Right renal pelvis (tissue), 4 donors: ENCODE measurements at places on chromosomes 6 and 20. TPM values are rescaled to one million over a fixed set of nuclear protein-coding genes. Genes with fewer than 3 reads are reported as not detected.

CLDN20 gene
- 0.42 TPM for polyA plus RNA-seq

IP6K3 gene
- polyA plus RNA-seq, result 0.82 TPM

NKAIN4 gene
- polyA plus RNA-seq, result 29.0 TPM

COL9A3 gene
- polyA plus RNA-seq, result 17.6 TPM

BEND6 gene
- polyA plus RNA-seq, result 7.3 TPM

PLEKHG1 gene
- 39.4 TPM for polyA plus RNA-seq

C4A gene
- 15.9 TPM for polyA plus RNA-seq

NKAPL gene
- 2.4 TPM for polyA plus RNA-seq

MTFR2 gene
- 2.2 TPM for polyA plus RNA-seq

DPPA5 gene
- polyA plus RNA-seq, result not detected

ARMC12 gene
- polyA plus RNA-seq, result 1.1 TPM

SSTR4 gene
- polyA plus RNA-seq, result not detected

CD83 gene
- 10.3 TPM for polyA plus RNA-seq

LHFPL5 gene
- polyA plus RNA-seq, result 0.20 TPM

ZNF76 gene
- polyA plus RNA-seq, result 44.5 TPM

GRM1 gene
- 0.15 TPM for polyA plus RNA-seq

NCOA7 gene
- 71.7 TPM for polyA plus RNA-seq

NKAIN2 gene
- polyA plus RNA-seq, result 16.1 TPM

FAM229B gene
- 47.6 TPM for polyA plus RNA-seq

SLC35B2 gene
- 54.8 TPM for polyA plus RNA-seq

NR2E1 gene
- polyA plus RNA-seq, result not detected

TREM1 gene
- not detected for polyA plus RNA-seq

PHACTR1 gene
- 12.9 TPM for polyA plus RNA-seq

TGM6 gene
- polyA plus RNA-seq, result not detected

SLC22A23 gene
- 10.4 TPM for polyA plus RNA-seq

DNAH8 gene
- polyA plus RNA-seq, result 0.17 TPM

OR2H2 gene
- not detected for polyA plus RNA-seq

TRAM2 gene
- 52.9 TPM for polyA plus RNA-seq

MKKS gene
- 38.8 TPM for polyA plus RNA-seq

SDC4 gene
- 181 TPM for polyA plus RNA-seq

HLA-B gene
- 214 TPM for polyA plus RNA-seq

TMEM170B gene
- 9.2 TPM for polyA plus RNA-seq

CFAP206 gene
- 3.6 TPM for polyA plus RNA-seq

SLC35F1 gene
- polyA plus RNA-seq, result 3.9 TPM

LPA gene
- polyA plus RNA-seq, result 0.14 TPM

POM121L2 gene
- not detected for polyA plus RNA-seq

PRDM1 gene
- 3.5 TPM for polyA plus RNA-seq

SPATS1 gene
- polyA plus RNA-seq, result not detected

COL20A1 gene
- polyA plus RNA-seq, result 0.89 TPM

GNAS gene
- 1,978 TPM for polyA plus RNA-seq

FOXC1 gene
- 97.8 TPM for polyA plus RNA-seq

NFATC2 gene
- polyA plus RNA-seq, result 1.7 TPM

PSMB8 gene
- 25.5 TPM for polyA plus RNA-seq

ALDH8A1 gene
- polyA plus RNA-seq, result 27.5 TPM

SRSF12 gene
- polyA plus RNA-seq, result 15.1 TPM

KIAA0408 gene
- 4.1 TPM for polyA plus RNA-seq

ADGB gene
- polyA plus RNA-seq, result 0.46 TPM

LBP gene
- polyA plus RNA-seq, result 0.04 TPM

HRH3 gene
- not detected for polyA plus RNA-seq
